AG04449 (cell line): ENCODE measurements at places on chromosomes 11 and 22.
A peak's percentile ranks its signal among the peaks of the same experiment; 100 is the strongest.

GRCh38 chr11:1967641-1968225 lies 20.6 kb downstream of the MRPL23 start:
- no peak for DNase-seq

GRCh38 chr11:72684236-72684912 lies 10.2 kb upstream of the PDE2A start:
- no peak for DNase-seq

- no peak for DNase-seq
Measured at GRCh38 chr11:78110830-78111229, 28.6 kb downstream of the ALG8 start.

GRCh38 chr22:40261783-40262182 lies 84.1 kb downstream of the TNRC6B start:
- no peak for DNase-seq

DNA sequence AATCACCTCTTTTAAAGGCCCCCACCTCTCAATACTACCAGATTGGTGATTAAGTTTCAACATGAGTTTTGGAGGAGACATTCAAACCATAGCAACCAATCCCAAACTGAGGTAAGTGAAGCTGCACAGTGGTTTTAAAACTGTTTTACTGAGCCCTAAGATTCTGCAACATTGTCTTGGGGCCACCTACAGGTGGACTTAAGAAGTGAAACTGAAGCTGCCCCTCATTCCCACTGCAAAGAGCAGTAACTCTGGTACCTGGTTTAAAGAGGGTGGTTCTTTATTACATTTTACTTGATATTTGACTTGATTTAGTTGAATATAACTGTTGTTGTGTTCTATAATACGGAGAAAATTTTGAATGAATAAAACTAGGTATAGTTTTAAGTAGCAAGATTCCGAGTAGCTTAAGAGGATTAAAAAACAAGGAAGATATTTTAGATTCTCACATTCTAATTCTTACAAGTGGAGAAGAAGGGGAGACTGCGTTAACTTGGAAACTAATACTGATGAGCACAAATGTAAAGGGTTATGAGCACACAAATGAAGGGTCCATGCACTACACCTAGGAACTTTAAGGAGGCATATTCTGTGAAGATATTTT lies 26.7 kb downstream of the SYT9 start:
- no peak for DNase-seq

GRCh38 chr11:10909141-10909883 lies 51.5 kb upstream of the ZBED5 start:
- no peak for DNase-seq

DNA sequence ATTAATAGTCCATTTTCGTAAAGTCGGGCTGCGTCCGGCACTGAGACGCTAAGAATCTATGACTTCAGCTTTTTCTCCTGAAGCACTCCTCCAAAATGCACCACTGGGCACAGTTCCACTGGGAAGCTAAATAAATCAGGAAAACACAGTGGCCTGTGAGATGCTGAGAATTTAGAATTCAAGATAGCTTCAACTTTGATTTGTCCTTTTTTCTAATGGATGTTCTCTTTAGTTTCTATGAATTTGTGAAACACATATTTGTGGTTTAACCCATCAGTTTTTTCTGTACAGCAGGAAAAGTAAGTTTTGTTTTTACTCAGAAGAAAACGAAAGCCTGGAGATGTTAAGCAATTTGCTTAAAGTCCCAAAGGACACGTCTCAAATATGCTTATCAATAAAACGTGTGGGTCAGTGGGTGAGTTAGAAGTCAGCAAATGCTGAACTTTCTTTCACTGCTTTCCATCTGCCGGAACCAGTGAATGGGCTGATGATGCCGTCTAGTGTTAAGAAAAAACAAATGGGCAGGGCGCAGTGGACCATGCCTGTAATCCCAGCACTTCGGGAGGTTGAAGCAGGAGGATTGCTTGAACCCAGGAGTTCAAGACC lies 40.7 kb upstream of the CLMP start:
- no peak for DNase-seq

DNA sequence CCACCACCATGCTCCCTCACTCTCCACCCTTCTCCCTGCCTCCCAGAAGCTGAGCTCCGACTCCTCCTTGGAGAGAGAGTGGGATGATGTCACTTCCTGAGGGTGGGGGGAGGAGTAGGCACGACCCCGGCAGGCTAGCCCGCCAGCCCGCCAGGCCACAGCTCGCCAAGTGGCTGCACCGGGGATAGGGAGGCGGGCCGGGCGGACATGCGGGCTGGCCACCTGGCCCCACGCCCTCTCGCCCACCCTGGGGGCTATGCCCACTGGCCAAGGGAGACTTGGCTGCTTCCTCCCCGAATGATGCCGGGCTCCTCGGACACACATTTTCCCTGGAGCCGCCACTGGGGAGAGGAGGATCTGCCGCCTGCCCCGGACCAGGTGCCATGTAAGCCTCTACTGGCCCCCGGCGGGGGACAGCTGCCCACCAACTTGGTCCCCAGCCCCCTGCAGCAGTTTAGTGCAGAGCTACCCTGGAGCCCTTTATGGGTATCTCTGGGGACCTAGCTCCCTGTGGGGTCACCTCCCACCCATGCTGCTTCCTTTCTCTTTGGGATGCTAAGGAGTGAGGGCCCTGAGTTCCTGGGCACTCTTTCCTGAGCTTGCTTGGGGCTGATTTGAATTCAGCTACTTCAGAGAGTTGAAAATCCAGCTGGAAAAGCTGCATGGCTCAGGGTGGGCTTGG lies 33.7 kb upstream of the MYRF start:
- no peak for DNase-seq

GRCh38 chr11:63663809-63664208 lies 7.4 kb downstream of the ATL3 start:
- peak; percentile 34 for DNase-seq

- DNase-seq: no peak
Measured at GRCh38 chr11:132960273-132961078, 571.8 kb downstream of the OPCML start.

GRCh38 chr11:122655527-122656072 lies at the start of gene UBASH3B:
Gene UBASH3B (plus strand): TSS chr11:122655722. CDS start chr11:122656050, 328 bp downstream.
- no peak for DNase-seq

DNA sequence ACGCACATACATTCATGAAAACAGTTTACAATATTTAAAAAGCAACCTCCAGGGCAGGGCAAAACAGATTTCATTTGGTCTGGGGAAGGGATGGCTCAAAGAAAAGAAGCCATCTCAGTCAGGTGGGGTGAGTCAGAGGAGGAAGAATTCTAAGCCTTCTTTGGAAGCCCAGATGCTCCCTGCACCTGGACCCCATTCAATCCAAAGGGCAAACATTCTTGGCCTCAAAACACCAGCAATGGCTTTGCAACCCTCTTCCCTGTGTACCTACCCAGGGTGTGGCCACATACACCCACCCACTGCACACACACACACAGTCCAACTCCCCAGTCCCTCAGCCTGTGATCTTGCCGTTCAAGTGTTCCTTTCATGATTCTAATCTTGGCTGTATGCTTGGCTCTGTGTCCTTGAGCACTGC lies 2.0 kb downstream of the KCNE3 start:
- DNase-seq: no peak

GRCh38 chr11:27212248-27212780 lies 150.7 kb downstream of the CCDC34 start:
- DNase-seq: no peak

DNA sequence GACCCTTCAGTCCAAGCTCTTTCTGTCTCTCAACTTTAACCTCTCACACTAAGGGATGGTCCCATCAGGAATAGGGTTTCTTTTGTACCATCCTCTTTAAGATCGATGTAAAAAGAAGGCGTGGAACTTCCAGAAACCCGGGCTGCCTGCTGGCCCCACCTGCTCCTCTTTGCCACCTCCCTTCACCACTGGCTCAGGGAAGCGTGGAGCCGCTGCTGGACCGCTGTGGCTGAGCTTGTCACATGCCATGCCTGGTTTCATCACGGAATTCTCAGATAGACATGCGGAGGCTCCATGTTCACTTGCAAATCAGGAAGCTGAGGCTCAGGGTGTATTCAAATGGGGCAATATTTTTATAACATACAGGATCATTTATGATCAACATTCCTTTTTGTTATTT lies 399.7 kb downstream of the BRD1 start:
- no peak for DNase-seq

DNA sequence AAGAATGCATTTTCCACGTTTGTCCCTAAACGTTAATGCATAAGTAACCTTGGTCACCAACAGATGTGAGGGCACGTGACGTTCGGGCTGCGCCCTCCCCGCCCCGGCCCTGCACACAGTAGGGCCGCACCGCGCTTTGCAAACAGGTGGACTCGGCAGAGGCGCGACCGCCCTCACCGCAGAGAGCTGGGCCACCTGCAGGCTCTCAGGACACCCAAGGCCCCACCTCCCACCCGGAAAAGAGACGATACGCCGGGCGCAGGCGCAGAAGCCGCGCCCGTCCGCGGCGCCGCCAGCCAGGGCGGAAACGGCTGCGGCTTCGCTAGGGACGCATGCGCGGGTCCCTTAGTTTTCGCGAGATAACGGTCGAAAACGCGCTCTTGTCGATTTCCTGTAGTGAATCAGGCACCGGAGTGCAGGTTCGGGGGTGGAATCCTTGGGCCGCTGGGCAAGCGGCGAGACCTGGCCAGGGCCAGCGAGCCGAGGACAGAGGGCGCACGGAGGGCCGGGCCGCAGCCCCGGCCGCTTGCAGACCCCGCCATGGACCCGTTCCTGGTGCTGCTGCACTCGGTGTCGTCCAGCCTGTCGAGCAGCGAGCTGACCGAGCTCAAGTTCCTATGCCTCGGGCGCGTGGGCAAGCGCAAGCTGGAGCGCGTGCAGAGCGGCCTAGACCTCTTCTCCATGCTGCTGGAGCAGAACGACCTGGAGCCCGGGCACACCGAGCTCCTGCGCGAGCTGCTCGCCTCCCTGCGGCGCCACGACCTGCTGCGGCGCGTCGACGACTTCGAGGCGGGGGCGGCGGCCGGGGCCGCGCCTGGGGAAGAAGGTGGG lies at the start of gene FADD:
TSS of gene FADD (plus strand) at position 377 of the 831 bp plus-strand sequence. CDS start at position 541, 164 bp downstream.
- peak; percentile 41 for DNase-seq

DNA sequence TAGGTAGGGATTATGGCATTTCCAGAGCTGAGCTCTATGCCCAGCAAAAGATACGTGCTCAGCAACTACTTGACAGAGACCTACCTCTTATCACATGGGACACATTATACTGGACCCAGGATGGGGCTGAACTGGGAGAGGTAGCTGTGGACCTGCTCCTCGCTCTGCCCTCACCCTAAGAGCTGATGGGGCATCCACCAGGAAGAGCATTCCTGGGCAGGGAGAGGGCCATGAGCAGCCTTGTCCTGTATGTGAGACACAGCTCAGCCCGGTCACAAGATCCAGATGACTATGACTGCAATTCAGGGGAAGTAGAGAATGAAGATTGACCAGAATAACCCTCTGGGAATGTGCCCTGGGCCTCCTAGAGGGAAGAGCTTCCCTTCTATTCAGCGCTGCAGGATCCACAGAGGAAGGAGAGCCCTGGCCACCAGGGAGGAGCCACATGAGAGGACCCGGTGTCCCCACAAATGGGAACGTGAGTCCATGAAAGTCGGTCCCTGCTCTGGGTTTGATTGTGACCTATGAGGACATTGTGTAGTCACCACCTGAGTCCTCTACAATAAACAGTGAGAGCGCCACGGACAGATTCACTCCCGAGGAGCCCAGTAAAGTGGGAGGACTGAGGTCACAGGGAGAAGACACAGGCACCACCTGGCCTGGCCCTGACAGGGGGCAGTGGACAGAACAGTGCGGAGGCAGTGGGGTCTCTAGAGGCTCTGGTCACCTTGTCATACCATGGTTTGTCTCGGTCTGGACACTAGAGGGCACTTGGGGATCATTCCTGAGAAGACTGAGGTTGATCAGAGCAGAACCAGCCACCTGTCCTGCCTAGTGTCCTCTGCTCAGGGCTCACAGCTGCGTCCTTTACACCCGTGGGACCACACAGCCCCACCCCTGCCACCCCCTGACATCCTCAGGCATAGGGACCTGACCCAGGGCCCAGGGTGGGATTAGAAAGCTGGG lies 99.5 kb downstream of the ZNF280B start:
- DNase-seq: no peak

- DNase-seq: no peak
Measured at GRCh38 chr11:5767056-5767455, 13.0 kb downstream of the OR52N4 start.

- no peak for DNase-seq
Measured at GRCh38 chr22:23276656-23277582, 96.6 kb downstream of the BCR start.

DNA sequence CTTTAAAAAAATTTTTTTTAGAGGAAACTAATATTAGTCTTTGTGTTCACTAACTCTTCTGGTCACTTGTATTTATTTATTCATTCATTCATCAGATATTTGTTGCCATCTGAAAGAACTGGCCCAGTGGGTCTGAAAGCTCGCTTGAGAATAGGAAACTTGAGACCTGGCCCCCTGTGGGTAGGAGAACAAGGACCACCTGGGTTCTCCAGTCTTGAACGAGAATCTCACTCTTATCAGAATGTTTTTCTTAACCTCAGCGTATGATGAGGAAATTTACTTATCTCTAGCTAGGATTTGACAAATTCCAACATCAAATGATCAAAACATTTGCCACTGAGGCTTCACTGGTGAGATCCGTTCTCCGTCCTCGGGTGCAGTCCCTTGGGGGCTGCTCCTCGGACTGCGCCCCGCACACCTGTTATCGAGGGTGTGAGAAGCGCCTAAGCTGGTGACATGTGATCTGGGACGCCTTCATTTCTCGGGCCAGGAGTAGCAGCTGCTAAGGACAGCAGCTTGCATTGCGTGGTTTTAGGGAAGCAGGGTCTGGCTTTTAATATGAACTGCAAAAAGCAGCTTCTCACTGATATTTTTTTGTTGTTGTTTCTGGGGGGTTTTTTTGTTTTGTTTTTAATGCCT lies 6.3 kb downstream of the C22orf31 start:
- DNase-seq: no peak

DNA sequence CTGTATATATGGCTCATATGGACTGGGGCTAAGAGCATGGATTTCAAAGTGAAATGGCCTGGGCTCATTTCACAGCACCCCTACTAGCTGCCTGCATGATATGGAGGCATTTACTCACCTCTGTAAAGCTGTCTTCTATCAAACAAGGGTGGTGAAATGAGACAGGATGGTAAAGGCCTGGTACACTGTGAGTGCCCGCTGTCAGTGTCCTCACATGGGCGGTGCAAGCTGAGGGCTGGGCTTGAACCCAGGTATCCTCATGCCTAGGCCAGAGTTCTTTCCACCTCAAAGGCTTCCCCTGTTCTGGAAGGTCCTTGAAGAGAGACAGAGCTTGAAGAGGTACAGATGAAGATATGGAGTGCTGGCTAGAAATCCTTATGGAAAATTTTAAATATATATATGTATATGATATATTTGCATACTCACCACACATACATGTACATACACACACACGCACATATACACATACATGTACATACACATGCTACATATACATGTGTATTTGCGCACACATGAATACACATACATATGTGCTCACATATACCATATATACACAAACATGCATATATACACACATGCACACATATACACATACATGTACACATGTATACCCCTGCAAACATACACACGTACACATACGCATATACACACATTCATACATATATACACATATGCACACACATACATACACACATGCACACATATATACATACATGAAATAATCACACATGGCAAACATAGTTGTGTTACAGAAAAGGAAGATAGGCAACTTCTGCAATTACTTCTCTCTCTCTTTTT lies 44.7 kb downstream of the MICAL2 start:
- no peak for DNase-seq

- DNase-seq: no peak
Measured at GRCh38 chr11:69397732-69398131, 83.7 kb upstream of the LINC01488 start.
